Activated T-cell treated with anti-CD3 and anti-CD28 coated beads for 1 hour (primary cell): ENCODE measurements at places on chromosomes 4 and X.

- no peak for DNase-seq
These were observed 72.8 kb downstream of the NSUN7 start for GRCh38 chr4:40822420-40823166.

- no peak for DNase-seq
These were observed 58.8 kb upstream of the TRPC3 start for GRCh38 chr4:122010610-122011009.

DNA sequence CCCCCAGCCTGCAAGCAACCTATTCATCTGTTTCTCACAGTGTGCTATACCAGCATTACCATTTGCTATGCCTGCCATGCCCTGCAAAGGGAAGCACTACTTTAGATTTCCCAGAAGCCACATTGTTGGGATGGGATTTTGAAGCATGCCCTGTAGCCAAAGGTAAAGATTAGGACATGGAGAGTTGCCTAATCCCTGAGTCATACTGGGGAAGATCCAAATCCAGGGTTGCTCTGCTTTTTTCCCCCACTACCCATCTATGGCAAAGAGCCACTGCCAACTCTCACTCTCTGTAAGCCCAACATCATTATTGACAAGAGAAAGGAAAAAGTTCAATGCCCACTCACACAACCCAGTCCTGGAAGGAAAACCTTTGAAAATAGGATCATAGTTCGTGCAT lies 36.7 kb upstream of the TMEM164 start:
- no peak for DNase-seq

DNA sequence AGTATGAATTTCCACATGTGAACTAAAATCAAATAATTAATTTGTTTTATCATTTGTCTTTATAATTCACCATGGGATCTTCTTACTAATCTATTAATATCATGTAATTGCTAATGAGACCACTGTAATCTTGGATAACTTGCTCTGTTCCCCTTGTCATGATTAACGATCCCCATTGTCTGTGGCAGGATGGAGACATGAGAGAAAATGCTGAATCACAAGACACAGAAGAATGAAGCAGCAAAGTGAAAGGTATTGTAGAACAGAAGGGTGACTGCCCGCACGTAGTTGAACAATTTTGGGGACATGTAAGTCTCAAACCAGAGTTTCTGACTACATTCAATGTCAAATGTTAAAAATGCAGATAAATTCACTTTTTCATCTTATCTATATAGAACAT lies 135.2 kb downstream of the EPHA5 start:
- no peak for DNase-seq

DNA sequence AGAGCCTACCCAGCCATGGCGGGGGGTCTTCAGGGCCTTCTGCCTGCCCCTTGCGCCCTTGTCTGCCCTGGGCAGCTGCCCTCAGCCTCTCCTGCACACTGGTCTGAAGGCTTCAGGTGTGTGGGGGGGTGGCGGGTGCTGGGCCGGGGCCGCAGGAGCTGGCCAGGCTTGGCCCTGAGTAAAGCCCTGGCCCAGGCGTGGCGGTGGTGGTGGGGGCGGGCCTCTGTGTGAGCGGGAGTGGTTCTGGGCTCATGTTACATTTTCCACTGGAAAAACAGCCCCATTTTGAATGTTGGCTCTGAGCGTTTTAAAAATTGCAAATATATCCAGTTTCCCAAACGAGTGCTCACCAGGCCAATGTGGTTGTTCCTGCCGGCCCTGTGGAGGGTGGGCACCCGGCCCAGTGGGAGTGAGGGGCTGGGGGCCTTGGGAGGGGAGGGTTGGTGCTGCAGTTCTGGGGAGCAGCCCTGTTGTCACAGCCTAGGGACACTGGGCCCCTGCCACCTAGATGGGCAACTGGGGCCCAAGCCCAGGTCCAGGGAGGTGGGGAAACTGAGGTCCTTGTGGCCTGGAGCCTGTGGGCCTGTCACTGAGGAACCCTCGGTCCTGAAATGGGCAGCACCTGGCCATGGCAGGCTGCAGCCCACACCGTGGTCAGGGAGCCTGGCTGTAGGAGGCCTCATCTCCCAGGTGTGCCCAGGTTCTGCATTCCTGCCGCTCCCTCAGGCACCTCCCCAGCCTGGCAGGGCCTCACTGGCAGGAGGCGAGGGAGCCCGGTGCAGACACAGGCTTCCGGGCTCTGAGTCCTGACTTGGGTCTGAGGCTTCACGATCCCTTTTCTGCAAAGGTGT lies 28.3 kb downstream of the FGFRL1 start:
- DNase-seq, result no peak
